Activated CD4-positive, alpha-beta T cell treated with anti-CD3 and anti-CD28 coated beads, Interleukin-2, amount 50 U/mL, for 24 hours (primary cell): ENCODE measurements at places on chromosomes 2 and 18.

DNA sequence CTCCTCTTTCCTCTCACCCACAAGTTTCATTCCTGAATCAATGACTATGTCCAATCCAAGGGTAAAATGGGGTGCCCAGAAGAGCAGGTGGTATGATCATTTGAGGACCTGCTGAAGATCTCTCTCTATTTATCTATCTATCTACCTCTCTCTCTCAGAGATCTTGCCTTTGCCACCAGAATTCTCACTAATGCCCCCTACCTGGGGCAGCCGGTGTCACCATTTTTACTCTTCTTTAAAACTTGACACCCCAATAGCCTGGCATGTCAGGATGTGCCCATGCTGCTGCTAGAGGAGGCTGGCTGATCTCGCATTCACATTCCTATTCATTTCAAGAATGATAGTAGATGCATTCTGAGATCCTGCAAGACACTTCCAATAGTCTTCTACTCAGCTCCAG lies 24.3 kb upstream of the RPIA start:
- no peak for DNase-seq

DNA sequence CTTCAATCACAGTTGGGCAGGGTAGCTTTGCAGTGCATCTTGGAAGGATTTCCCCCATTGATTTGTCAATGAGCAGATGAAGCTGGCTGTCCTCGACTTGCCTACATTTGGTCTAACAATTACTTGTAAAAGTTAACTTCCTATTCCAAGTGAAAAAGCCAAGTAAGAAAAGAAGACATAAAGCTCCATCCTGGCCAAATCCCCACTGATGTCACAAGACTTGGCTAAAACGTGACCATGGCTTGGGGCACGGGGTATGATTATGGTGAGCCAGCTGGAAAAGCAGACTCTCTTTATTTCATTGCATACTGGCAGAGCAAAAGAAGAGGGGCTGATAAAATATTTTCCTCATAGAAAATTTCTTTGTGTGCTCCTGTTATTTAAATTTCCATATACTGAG lies 25.4 kb upstream of the PID1 start:
- DNase-seq = no peak

DNA sequence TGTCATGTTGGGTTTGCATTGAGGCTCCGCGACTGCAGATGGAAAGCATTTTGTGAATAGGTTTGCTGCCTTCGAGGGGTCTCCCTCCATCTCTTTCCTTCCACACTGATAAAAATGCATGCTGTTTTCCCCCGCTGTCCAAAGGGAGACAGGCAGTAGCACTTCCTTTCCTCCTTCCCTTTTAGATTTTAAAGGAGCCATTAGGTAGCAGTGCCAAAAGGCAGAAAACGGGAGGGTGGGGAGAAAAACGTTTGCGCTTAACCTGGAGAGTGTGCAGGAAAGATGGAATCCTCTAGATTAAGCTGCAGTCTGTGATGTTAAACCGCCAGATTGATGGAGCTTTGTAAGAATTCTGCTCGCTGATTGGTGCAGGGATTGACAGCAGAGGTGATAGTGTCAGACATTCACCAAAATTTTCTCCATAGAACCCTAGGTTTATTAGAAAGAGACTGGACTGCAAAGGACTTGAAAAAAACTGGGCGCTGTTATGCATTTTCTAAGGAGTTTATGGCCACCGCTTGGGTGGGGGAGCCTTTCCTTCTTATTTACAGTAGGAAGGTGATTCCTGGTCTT lies 688 bp downstream of the MAPRE2 start:
- DNase-seq = no peak

DNA sequence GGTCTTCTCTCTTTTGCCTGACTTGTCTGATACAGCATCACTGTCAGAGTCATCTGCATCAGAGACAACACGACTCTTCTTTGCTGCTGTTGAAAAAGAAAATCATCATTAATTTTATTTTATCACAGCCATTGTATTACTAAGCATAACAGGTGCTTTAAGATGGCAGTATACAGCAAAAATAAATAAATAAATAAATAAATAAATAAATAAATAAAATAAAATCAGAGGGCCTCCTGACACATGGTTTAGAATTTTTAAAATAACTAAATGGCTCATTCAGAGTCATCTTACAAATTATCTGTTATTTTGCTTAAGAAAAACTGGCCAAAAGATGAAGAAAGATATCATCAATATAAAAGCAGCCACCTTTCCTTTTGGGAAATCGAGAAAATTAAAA lies 22.8 kb downstream of the IWS1 start:
- no peak for DNase-seq

- DNase-seq = no peak
Observed at GRCh38 chr2:127901339-127902056, 15.7 kb upstream of the AMMECR1L start.

- no peak for DNase-seq
Observed at GRCh38 chr18:58402247-58402646, 226.6 kb downstream of the ALPK2 start.

GRCh38 chr18:49249521-49249920 lies 210.9 kb downstream of the DYM start:
- DNase-seq = no peak

GRCh38 chr2:47334356-47335136 lies 68.4 kb upstream of the MSH2 start:
- DNase-seq = no peak

DNA sequence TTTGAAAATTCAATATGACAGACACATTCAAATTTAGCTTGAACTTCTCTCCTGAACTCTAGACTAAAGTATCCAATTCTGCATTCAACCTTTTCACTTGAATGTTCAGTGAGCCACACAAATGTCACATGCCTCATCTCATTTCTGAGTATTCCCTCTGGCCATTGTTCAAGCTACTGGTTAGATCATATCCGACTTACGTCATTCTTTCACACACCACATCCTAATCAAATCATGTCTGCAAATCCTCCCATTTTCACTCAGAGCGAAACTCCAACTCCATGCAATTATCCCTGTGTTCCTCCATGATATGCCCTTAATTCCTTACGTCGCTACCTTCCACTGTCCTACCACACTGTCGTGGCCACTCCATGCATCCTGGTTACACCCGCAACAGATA lies 425.1 kb downstream of the CBLN2 start:
- DNase-seq = no peak

- no peak for DNase-seq
Observed at GRCh38 chr2:78839259-78839658, 186.2 kb upstream of the REG3G start.

GRCh38 chr2:155266583-155266982 lies 568.1 kb downstream of the KCNJ3 start:
- DNase-seq = no peak

DNA sequence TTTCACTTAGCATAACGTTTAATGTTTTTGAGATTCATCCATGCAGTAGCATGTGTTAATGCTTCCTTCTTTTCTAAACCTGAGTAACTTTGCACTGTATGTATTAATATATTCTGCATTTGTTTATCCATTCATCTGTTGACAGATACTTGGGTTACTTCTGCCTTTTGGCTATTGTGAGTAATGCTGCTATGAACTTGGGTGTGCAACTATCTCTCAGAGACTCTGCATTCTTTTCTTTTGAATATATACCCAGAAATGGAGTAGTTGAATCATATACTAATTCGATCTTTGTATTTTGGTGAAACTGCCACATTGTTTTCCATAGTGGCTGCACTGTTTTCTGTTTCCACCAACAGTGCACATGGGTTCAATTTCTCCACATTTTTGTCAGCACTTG lies 128.3 kb downstream of the SH3BP4 start:
- no peak for DNase-seq

DNA sequence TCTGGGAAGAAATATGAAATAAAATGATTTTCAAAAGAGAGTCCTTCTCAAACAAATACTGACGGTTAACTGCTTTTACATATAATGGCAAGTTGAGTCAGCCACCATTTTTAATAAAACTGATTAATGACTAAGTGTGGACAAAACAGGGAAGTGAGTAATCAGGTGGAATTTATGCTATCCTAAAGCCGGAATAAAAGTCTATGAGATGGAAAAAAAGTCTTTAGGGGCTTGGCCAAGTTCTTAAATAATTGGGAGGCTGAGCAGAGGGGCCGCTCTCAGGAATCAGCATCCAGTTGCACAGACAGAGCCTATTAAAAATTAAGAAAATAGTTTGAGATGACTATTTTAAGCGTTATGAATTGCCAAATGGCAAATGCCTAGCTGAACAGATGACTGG lies 58.6 kb upstream of the AFF3 start:
- DNase-seq = no peak

GRCh38 chr18:9366126-9366714 lies 31.6 kb downstream of the TWSG1 start:
- DNase-seq = no peak

- no peak for DNase-seq
Observed at GRCh38 chr18:70468861-70469547, 180.2 kb downstream of the SOCS6 start.

GRCh38 chr2:187879491-187879890 lies 325.3 kb upstream of the TFPI start:
- DNase-seq = no peak

- DNase-seq = no peak
Observed at GRCh38 chr18:48119204-48119603, 188.7 kb upstream of the SMAD2 start.

DNA sequence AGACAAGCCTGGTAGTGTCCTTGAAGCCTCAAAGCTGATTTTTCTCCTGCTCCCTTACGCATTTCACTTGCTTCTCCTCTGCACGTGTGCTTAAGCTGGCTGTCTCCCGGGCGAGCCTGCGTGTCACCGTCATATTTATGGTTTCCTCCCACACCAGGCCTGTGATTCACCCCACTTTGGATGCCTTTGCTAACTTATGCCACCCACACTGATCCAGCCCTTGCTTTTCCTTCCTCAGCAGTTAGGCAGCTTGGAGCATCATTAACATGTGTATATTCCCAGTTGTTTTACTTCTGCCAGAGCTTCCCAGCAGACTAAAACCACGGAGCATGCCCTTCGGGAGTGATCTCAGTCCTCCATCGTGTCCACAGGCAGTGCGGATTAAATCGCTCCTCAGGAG lies 2.2 kb downstream of the ST3GAL5 start:
- DNase-seq = peak; percentile 17

- DNase-seq = peak; percentile 9
Observed at GRCh38 chr2:207073801-207074678, 91.7 kb downstream of the KLF7 start.

- DNase-seq = no peak
Observed at GRCh38 chr18:59639821-59640220, 57.4 kb downstream of the CCBE1 start.

- no peak for DNase-seq
Observed at GRCh38 chr2:63993871-63994270, 25.4 kb downstream of the VPS54 start.

GRCh38 chr2:88575051-88575450 lies 52.2 kb downstream of the EIF2AK3 start:
- DNase-seq = no peak

GRCh38 chr2:128791120-128791984 lies 472.7 kb upstream of the HS6ST1 start:
- no peak for DNase-seq

- no peak for DNase-seq
Observed at GRCh38 chr2:149365931-149366583, 35.7 kb downstream of the LYPD6 start.

GRCh38 chr2:205726506-205726905 lies 44.2 kb downstream of the NRP2 start:
- DNase-seq = no peak
